ENCODE measurements at places on chromosomes 7 and 10.

DNA sequence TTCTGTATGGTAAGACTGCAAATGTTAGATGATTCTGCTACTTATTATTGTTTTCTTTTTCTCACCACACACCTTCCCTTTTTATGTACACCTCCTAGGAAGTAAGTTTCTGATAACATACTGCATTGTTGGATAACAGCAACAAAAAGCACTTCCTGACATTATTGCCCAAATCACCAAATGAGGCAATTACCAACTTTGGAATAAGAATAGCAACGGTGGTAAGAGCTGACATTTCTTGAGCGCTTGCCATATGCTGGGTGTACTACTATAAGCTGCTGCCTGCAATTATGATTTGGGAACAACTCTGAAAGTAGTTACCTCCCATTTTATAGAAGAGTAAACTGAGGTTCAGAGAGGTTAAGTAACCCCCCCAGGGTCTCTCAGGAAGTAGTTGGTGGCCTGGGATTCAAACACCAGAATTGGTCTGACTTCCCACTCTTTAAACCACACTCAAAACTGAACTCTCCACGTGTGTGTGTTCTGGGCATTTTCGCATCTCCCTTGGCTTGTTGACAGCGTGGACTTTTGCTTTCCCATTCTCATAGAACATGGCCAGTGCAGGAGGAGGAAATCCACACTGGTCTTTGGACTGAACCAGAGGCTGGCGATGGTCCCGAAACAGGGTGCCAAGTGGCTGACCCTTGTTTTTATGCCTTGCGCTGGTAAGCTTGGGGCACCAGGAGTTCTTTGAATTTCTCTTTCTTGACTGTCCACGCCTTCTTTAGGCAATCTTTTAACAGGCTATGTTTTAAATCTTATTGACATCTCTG lies 71.4 kb downstream of the TCF7L2 start:
- no peak for DNase-seq

GRCh38 chr7:85659364-85659763 lies 472.5 kb upstream of the SEMA3D start:
- no peak for DNase-seq

GRCh38 chr7:35259523-35259908 lies 5.6 kb upstream of the TBX20 start:
- no peak for DNase-seq

GRCh38 chr10:77666821-77667220 lies 29.2 kb upstream of the KCNMA1 start:
- no peak for DNase-seq

DNA sequence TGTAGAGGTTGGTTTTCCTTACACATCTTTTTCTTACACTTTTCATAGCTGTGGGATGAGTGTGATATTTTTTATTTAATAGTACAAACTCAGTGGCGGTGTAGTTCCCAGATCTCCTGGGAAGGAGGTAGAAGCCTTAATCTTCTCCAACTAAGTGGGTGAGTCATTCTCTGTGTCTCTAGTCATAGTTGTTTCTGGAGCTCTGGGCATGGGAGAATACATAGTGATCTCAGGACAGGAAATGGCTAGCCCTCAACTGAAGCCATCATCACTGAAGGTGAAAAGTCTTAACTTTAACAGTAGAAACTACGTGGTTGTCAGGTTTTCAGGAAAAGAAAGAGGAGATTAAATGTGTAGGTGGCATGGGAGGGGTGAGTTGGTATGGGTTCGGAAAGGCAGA lies 319.4 kb upstream of the FZD8 start:
- no peak for DNase-seq

DNA sequence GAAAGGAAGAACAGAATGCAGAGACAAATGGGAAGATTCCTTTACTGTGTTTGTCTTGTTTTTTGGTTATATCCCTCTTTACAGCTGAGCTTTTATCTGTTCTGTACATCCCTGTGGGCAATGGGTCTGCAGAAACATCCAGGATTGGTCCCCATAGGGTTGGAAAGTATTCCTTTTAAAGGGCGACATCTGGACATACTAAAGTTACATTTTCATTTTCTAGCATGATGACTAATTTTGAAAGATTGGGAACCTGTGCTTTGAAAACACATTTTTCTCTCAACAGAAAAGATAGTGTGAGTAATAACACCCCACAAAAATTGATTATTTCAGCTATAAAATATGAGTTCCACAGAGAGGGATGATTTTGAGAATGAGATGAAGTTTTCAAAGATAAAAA lies 435.8 kb downstream of the GPAM start:
- DNase-seq: no peak

- no peak for DNase-seq
Observed at GRCh38 chr7:156614434-156615264, 25.9 kb upstream of the RNF32 start.

- no peak for DNase-seq
Observed at GRCh38 chr10:63099734-63100133, 33.4 kb upstream of the NRBF2 start.

- DNase-seq: no peak
Observed at GRCh38 chr7:12898004-12898403, 210.6 kb downstream of the ARL4A start.

DNA sequence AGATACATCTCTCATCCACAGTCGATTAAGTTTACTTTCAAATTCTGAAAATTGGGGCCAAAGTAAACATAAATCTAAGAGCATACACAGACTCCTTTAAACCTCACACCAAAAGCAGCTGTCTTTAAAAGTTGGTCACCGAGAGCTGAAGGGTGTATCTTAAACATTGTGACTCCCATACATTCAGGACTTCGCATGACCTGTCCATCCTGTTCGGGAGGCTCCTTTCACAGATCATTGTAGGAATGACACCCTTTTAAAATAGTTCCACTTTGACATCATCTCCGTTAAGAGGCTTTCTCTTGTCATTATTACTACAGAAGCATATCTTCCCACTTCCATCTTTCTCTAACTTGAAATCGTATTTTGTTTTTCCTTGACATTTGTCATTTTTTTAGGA lies 440.0 kb downstream of the DNAJB9 start:
- no peak for DNase-seq

DNA sequence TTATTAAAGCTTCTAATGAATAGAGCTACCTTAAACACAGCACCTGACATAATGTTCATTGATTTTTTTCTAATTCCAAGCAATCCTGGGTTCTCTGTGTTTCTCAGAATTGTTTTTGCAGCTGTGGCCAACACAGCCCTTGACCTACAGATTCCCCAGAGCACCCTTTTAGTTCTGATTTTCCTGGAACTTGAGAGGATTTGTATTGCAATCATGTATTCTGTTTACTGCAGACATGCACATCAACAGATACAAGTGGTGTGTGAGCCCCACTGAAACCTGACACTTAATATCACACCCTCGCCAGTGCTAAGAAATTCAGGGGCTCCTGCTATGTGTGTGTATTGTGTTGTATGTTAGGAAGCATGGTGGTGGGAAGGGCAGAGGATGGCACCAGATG lies 344.2 kb upstream of the POM121L12 start:
- no peak for DNase-seq

GRCh38 chr10:1216574-1217236 lies 160.5 kb downstream of the WDR37 start:
- DNase-seq: no peak

DNA sequence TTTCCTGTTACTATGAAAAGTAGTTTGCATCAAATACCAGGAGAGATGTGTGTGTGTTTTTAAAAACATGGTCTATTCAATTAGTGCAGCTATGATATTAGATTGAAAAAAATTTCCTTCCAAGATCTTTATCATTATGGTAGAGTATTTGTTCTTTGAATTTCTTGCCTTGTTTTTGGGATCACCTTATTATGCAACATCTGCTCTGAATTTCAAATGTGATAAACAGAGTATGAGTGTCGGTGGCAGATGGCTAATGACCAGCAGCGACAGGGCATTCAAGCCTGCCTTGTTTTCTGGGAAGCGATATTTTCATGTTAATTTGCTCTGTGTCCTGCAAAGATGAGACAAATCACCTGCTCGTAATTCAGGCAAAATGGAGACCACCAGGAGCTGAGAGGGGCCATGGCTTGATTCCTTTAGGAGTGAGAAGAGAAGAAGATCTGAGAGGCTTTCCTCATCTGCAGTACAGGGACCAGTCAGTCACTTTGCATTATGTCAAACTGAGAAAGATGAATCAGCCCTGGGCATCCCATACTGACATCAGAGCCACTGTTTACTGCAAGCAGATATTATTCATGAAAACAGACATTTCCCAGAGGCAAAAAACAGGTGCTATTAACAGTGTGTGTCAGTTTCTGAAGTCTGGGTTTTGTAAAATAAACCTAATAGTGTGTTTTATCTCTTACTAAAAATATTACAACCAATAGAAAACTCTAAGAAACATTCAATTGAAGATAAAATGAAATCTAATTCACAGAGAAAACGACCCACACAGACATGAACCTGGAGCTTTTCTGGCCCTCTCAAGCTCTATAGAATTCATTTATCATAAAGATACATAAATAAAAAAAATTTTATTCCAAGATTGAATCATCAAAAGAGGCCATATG lies 67.6 kb downstream of the CDK6 start:
- DNase-seq: no peak

GRCh38 chr10:74910241-74910975 lies 84.0 kb downstream of the KAT6B start:
- no peak for DNase-seq

DNA sequence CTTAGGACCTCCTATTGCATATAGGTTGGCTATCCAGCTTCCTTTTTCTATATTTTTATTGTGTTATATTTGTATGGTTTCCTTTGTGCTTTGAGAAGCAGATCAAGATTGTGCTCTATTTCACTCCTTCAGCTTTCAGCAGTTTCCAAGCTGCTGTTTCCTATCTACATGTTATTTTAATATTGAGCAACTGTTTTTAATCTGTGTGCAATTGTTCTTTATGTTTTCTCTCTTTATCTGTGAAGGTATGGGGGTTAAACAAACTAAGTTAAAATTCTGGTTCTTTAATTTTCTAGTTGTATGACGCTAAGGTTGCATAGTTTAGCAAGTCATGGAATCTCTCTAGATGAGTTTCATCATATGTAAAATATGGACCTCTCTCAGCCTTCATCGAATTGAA lies 251.0 kb downstream of the GPR158 start:
- DNase-seq: no peak

- DNase-seq: no peak
Observed at GRCh38 chr10:132484922-132485321, 52.7 kb upstream of the INPP5A start.

GRCh38 chr7:134367956-134368749 lies 51.4 kb upstream of the SLC35B4 start:
- no peak for DNase-seq

DNA sequence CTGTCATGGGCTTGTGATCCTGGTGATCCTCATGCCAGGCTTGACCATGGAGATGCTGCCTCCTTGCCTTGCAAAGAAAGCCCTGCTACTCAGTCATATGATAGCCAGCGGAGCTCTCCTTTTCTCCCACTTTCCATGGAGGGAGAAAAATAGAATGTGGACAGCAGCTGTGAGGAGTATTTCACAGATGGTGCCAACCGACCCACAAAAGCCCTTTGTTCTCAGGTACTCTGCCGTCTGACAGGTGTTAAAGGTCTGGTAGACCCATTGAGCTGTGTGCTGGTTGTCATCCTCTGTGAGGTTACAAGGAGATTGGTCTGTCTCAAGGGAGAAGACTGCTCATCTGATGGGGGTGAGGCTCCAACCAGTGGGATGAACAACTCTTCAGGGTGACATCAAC lies 29.5 kb upstream of the COBL start:
- no peak for DNase-seq

GRCh38 chr7:118245267-118246040 lies 20.9 kb downstream of the ANKRD7 start:
- DNase-seq: no peak

DNA sequence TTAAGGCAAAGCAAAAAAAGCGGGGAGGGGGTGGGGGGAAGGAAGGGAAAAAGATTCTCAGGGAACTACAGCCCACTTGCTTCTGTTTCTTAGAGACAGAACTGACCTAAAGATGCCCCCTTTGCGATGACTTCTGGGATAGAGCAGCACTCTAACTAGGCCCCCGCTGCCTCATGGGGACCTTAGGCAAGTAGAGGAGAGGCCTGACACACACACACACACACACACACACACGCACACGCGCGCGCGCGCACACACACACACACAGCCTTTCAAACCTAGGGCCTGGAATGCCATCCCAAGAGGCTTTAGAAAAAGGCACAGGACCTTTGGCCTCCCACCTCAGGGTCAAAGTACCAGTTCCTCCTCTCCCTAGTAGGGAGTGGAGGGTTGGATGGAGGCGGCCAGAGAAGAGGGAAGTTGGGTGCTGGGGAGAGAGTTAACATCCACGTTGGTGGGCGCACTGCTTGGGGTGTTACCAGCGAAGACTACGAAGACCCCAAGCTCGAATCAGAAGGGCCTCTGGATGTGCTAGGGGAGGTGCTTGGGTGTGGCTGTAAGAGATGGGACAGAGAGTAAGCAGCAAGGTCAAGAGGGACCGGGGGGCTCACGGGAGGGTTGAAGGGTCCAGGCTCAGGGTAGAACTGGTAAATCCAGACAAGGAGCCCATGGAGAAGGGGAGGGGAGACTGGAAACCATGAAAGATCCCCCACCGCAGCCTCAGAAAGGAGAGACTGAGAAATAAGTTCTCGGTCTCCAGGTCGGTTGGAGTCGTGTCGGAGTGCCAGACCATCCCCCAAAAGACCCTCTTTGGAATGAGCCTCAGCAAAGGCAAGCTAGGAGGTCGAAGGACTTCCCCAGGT lies 1.2 kb upstream of the COL1A2 start:
- no peak for DNase-seq

DNA sequence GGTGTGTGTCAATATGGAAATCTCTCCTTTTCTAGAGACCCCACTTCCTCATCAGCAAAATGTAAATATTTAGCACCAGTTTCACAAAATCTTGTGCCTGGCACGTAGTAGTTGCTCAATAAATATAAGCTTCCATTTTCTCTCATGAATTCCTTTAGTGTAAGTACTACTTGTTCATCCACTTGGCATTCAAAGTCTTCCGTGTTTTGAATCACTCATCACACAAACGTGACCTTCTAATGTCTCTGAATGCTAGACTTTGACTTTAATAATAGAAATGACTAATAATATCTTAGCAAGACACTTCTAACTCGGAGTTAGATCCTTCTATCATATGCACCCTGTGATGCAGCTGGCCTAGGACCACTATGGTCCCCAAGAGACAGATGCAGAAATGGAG lies 168.7 kb upstream of the ZNF32 start:
- DNase-seq: no peak

- DNase-seq: no peak
Observed at GRCh38 chr10:96896884-96897589, 64.9 kb downstream of the LCOR start.

GRCh38 chr10:89207801-89208551 lies 859 bp upstream of the CH25H start:
- DNase-seq: no peak
